ENCODE measurements at places on chromosomes 3 and 15. TPM values are rescaled to one million over a fixed set of nuclear protein-coding genes. Genes with fewer than 3 reads are reported as not detected.

The PLD1 gene
- total RNA-seq = not detected

The RPL29 gene
- total RNA-seq = 2,209 TPM

The SPATA12 gene
- total RNA-seq = not detected

The FSTL1 gene
- 117 TPM for total RNA-seq

The CDCP1 gene
- not detected for total RNA-seq

The OCA2 gene
- 4.1 TPM for total RNA-seq

The PLAAT1 gene
- total RNA-seq = not detected

The MFGE8 gene
- total RNA-seq = 114 TPM

The SNX22 gene
- total RNA-seq = 18.2 TPM

The NLGN1 gene
- 11.2 TPM for total RNA-seq

The ISLR2 gene
- not detected for total RNA-seq

The KBTBD13 gene
- total RNA-seq = not detected

The DAZL gene
- total RNA-seq = not detected

The CCDC50 gene
- 47.5 TPM for total RNA-seq

The PLS1 gene
- 5.2 TPM for total RNA-seq

The LCTL gene
- not detected for total RNA-seq

The KCNH8 gene
- not detected for total RNA-seq

The DIPK2A gene
- total RNA-seq = 0.10 TPM

The IMPG2 gene
- total RNA-seq = not detected

The SLC12A8 gene
- total RNA-seq = not detected

The PRR23C gene
- not detected for total RNA-seq

The GOLGA6L10 gene
- 0.47 TPM for total RNA-seq

The RAD51 gene
- total RNA-seq = 12.0 TPM

The BCL2A1 gene
- not detected for total RNA-seq

The SEMA5B gene
- total RNA-seq = not detected

The SPESP1 gene
- 0.17 TPM for total RNA-seq

The RAB11A gene
- total RNA-seq = 280 TPM

The IGDCC3 gene
- total RNA-seq = 20.1 TPM

The ZIC1 gene
- total RNA-seq = not detected

The SERPINI2 gene
- not detected for total RNA-seq

The RAB7A gene
- 168 TPM for total RNA-seq

The CHMP2B gene
- 37.3 TPM for total RNA-seq

The SCN11A gene
- not detected for total RNA-seq

The KBTBD12 gene
- not detected for total RNA-seq

The EPHB3 gene
- 3.9 TPM for total RNA-seq

The CD86 gene
- total RNA-seq = not detected

The REC114 gene
- not detected for total RNA-seq

The GATM gene
- total RNA-seq = 26.7 TPM

The CYP1A2 gene
- not detected for total RNA-seq

The UBA3 gene
- 71.4 TPM for total RNA-seq

The THPO gene
- 0.20 TPM for total RNA-seq

The GNAT1 gene
- total RNA-seq = not detected

The ATP8B4 gene
- total RNA-seq = not detected

The MNS1 gene
- total RNA-seq = 1.3 TPM

The HOMER2 gene
- total RNA-seq = 40.4 TPM

The STRIT1 gene
- total RNA-seq = not detected

The C15orf62 gene
- 3.1 TPM for total RNA-seq

The ZNF774 gene
- total RNA-seq = 0.27 TPM

The CYP11A1 gene
- not detected for total RNA-seq

The AMIGO3 gene
- total RNA-seq = 2.2 TPM

The IGSF10 gene
- total RNA-seq = 0.07 TPM

The SCAANT1 gene
- total RNA-seq = not detected

The TRIM71 gene
- 24.6 TPM for total RNA-seq

The SCAMP5 gene
- total RNA-seq = 7.7 TPM

The CPNE9 gene
- 0.80 TPM for total RNA-seq

The MCF2L2 gene
- 0.31 TPM for total RNA-seq

The NEDD4 gene
- 25.1 TPM for total RNA-seq

Measured in G401 (cell line).